ENCODE measurements at places on chromosomes 7 and 10.

GRCh38 chr7:77740257-77740656, 44.0 kb downstream of the RSBN1L start:
- no peak for DNase-seq

- no peak for DNase-seq
Observed at GRCh38 chr10:107618504-107618994, 454.0 kb upstream of the SORCS1 start.

DNA sequence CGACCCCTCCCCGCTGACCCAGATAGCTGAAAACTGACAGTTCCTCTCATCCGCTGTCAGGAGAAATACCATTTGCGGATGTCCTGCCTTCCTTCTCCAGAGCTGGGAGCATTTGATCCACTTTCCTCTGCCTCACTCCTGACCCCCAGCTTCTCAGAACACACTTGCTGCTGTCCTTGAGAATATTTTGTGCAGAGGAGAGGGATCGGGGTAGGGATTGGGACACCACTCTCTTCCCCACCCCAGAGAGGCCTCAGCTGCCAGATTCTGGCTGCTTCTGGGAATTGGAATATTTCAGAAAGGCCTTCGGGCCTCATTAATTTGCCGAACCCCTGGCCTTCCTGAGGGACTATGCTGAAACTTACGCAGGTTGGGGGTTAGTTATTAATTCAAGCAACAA, 97.0 kb downstream of the C10orf105 start:
- no peak for DNase-seq

GRCh38 chr10:35913628-35914027, 271.5 kb upstream of the FZD8 start:
- DNase-seq, result no peak

- DNase-seq, result no peak
Observed at GRCh38 chr7:68622500-68622899, 975.8 kb upstream of the AUTS2 start.

GRCh38 chr7:24685708-24686107, 71.6 kb downstream of the GSDME start:
- no peak for DNase-seq

- no peak for DNase-seq
Observed at GRCh38 chr7:18756378-18757050, 261.0 kb downstream of the HDAC9 start.

All from DMS79 (cell line).